CD4-positive, alpha-beta T cell treated with Interleukin-17A for 1 hour (primary cell): ENCODE measurements at places on chromosomes 2 and 18.

- DNase-seq: no peak
Observed at GRCh38 chr2:182415771-182416170, 11.1 kb downstream of the PDE1A start.

GRCh38 chr18:9742524-9743131 lies 34.5 kb downstream of the RAB31 start:
- DNase-seq: no peak

DNA sequence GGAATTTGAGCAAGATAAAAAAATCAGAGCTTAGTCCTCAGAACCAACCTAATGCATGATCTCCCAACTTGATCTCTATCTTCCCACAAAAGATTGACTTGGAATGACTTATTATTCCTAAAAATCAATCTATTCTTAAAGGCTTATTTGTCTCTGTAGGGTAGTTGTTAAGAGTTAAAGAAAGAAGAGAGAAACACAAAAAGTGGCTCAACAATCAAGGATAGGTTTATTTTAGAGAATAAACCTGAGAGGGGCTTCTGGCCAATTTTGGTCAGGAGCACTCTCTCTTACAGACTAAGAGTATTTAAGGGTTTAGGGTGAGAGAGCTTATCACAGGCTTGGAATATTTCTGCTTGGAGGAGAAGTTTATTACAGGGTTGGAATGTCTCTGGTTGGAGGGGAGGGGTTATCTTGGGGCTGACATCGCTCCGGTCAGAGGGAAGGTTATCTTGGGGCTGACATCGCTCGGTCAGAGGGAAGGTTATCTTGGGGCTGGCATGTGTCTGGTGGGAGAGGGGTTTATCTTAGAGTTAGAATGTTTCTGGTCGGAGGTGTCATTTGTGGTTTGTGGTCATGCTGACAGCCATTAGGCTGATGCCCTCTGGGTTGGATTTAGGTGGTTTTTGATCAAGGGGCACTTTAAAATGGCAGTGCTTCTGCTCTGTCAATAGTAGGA lies 2.4 kb upstream of the MFF start:
- no peak for DNase-seq

- DNase-seq: no peak
Observed at GRCh38 chr2:11016735-11017388, 105.1 kb downstream of the KCNF1 start.

DNA sequence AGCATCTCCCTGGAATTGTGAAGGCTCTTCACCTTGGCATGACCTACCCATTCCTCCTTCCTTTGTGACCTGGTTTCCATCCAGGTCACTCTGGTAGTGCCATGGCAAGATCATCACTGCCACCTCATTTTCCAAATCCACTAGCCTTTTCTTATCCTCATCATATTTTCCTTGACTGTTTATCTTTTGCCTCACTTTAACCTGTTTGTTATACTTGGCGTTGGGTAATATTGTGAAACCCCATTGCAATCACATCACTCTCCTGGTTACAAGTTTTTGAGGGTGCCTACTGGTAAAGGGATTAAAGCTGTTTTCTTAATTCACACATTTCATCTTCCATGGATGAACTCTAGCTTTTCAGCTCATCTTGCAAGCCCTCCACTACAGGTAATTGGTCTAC lies 39.1 kb upstream of the IGFBP2 start:
- DNase-seq: no peak

DNA sequence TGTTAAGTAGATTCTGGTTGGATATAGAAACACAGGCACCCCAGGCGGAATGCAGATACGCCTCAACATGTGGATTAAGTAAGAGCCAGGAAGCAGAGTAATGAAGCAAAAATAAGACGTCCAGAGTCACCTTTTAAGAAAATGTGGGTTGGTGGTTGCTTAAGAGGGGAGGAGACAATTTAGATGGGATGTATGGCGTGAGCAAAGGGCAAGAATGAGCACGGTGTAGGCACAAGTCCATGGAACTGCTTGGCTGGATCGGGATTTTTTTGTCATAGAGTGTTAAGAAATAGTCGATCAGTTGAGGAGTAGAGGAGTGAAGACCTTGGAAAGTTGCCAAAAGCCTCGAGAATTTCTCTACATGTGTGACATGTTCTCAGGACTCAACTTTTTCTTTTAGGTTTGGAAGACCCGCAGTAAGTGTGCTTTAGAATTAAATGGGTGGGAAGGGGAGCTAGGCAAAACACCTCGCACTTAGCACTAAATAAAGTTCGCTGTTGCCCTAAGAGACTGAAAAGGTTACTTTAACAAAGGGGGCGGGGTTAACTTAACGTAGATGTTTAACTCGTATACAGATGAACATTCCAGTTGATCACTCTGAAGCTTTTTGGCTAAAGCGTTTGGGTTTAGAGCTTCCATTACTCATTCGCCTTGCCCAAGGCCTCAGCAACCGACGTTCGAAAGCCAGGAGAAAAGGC lies 716 bp upstream of the SLC39A10 start:
- no peak for DNase-seq

DNA sequence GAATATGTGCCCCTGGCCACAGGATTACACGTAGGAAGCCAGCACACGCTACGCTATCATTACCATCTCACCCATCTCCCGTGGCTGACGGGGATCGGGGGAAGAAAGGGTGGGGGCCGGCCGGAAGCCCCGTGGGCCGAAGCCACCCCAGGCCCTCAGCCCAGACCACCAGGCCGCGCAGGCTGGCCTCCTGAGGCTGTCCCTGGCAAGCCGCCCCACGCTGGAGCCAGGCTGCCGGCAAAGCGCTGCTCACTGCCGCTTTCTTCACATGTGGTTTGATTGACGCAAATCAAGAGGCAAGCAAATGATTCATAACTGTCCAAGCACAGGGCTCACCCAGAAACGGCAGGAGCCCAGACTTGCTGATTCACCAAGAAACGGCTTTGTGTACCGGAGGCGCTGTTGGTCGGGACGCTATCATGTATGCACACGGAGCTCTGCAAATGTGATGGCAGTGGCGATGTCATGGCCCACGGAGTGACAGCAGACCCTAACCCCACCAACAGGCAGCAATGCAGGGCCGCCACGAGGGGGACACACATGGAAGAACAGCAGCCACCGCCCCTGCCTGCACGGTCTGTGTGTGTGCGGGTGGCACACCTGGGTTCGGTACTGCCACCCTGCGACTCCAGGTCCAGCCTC lies 125.7 kb downstream of the HDAC4 start:
- peak; percentile 88 for DNase-seq

DNA sequence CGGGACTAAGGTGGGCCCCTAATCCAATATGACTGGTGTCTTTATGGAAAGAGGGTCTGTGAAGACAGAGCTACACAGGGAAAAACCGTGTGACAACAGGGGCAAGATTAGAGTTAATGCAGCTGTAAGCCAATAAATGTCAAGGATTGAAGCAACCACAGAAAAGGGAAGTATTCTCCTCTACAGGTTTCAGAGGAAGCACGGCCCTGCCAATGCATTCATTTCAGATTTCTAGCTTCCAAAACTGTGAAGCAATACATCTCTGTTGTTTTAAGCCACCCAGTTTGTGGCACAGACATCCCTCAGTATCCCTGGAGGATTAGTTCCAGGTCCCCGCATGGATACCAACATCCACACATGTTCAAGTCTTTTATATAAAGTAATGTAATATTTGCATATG lies 48.8 kb downstream of the SPP2 start:
- DNase-seq: no peak

GRCh38 chr2:174683392-174683759 lies 80.9 kb downstream of the CHRNA1 start:
- DNase-seq: peak; percentile 41

GRCh38 chr2:70111752-70112591 lies 24.7 kb downstream of the PCBP1 start:
- no peak for DNase-seq

- no peak for DNase-seq
Observed at GRCh38 chr2:231606941-231607340, 14.3 kb downstream of the TEX44 start.

- DNase-seq: peak; percentile 86
Observed at GRCh38 chr2:84924173-84925106, 19.0 kb downstream of the TMSB10 start.

DNA sequence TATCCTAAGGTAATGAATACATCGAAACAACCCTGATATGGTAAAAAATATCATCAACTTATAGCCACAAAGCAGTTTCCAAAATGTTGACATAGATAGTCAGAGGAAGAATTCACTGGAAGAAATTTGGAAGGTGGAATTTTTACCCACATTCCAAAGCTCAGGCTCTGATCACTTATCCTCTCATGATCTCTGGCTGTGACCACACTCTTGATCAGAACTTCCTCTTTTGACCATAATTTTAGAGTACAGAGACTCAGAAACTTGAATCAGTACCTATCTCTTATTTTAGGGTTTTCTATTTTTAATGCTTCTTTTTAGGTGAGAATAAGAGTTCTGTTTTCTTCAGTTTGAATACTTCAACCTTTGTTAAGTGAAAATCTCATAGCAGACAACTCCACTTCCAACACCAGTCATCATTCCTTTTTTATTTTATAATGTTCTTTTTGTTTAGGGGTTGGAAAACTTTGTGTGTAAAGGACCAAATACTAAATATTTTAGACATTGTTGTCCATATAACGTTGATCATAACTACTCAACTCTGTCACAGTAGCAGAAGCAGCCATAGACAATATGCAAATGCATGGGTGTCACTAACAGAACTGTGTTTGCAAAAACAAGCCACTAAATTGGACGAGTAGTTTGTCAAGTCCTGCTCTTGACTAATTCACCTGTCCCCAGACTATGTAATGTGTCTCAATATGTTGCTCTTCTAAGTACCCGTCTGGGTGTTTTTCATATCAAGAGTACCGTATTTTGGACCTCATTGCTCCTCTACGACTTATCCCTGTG lies 891.6 kb upstream of the CRIM1 start:
- no peak for DNase-seq

DNA sequence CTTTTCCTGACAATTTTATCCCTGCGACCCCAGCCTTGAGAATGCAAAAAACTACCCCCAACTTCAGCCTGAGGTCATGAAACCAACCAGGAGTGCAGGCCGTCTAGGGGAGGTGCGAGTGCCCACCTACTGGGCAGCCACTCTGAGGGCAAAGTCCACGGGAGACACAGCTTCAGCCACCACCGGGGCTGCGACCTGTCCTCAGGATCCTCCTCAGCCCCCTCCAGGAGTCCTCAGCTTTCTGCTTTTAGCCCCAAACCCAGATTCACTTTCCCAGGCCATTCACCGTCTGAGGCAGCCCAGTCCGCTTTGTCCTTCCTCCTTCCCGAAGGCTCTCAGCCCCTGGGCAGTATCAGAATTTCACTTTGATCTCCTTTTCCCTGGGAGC lies 210.2 kb upstream of the TNP1 start:
- DNase-seq: no peak

DNA sequence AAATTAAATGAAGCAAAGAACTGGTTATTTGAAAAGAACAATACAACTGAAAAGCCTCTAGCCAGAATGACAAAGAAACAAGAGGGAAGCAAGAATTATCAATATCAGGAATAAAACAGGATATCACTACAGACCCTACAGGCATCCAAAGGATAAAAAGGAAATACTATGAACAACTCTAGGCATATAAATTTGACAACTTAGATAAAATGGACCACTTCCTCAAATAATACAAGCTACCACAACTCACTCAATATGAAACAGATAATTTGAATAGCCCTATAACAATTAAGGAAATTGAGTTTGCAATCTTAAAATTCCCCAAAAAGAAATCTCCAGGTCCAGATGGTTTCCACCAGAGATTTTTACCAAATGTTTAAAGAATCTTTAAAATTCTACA lies 19.8 kb downstream of the RPRD1A start:
- DNase-seq: no peak

GRCh38 chr2:197216361-197216979 lies 94.1 kb downstream of the ANKRD44 start:
- no peak for DNase-seq

GRCh38 chr18:79523736-79524180 lies 128.0 kb downstream of the NFATC1 start:
- peak; percentile 81 for DNase-seq

- no peak for DNase-seq
Observed at GRCh38 chr2:127110985-127111384, 4.0 kb upstream of the BIN1 start.

DNA sequence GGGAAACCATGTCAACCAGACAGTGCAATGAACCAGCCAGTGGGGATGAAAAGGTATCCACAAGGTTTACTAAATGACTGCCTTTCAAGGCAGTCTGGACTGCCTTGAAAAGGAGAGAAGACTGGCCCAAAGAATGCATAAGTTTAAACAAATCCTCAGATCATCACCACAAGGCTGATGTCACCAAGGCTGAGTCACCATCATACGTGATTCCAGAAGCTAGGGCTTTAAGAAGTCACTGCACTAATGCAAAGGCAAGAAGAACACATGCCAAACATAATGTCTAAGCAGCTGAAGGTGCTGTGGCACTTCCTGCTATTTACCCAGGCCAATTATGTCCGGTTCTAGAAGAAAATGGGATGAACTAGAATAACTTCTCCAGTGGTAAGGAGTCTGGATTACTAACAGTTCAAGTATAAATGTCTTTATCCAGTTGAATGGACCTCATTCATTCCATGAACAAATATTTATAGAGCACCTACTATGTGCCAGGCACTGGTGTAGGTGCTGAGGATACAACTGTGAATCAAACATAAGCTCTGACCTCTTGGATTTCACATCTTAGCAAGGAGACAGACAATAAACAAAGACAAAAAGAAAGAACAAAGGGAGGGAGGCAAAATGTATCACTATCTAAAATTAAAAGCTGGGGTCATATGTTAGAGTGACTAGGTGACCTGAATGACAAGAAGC lies 37.6 kb upstream of the ONECUT2 start:
- no peak for DNase-seq

DNA sequence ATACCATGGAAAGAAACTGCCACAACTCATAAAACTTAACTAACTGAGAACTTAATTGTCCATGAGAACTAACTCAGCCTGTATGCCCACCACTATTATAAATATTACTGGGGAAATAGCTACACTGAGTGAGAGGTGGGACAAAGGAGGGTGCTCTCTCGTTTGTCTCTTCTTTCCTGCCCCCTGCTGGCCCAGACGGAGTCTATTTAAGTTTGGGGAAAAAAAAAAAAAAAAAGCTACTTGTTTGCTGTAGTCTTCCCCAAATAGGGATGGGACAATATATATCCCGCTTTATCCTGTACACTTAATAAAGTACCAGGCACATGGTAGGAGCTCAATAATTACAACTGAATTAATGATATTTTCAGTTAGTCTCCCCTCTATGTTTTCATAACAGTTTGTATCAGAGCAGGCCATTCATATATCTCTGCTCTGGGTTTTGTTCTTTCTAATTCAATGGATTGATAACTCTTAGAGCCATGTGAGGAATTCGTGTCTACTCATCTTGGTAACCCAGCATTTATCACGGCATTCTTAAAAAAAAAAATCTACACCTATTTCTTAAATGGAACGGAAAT lies 647.6 kb upstream of the PKDCC start:
- DNase-seq: no peak

GRCh38 chr18:58490238-58490637 lies 138.7 kb downstream of the ALPK2 start:
- no peak for DNase-seq

GRCh38 chr2:8803658-8804379 lies 33.6 kb downstream of the KIDINS220 start:
- no peak for DNase-seq

GRCh38 chr18:34838669-34839068 lies 128.6 kb downstream of the DTNA start:
- no peak for DNase-seq

- DNase-seq: no peak
Observed at GRCh38 chr18:61955644-61956043, 62.8 kb upstream of the RNF152 start.
